Mesendoderm (in vitro differentiated cells): ENCODE measurements at places on chromosomes 6 and 20.

DNA sequence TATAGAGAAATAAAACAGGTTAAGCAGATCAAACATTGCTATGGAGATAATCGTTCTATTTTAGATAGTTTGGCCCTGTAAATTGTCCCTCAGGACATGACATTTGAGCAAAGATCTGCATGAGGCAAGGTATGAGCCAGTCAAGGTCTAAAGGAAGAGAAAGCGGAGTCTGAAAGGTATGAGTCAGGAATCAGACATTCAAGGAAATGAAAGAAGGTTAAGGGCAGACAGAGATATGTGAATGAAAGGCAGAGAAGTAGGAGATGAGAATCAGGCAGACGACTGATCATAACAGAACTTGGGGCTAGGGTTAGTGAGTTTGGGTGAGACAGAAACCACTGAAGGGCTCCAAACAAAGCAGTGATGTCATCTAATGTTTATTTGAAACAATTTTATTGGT lies 775.8 kb downstream of the MAFB start:
- no peaks in the 10 kb centered on the region for H3K27me3 ChIP-seq
- no peaks in the 10 kb centered on the region for H3K4me1 ChIP-seq
- no peak overlapping the region for H3K4me3 ChIP-seq
- no peaks in the 10 kb centered on the region for H3K36me3 ChIP-seq

DNA sequence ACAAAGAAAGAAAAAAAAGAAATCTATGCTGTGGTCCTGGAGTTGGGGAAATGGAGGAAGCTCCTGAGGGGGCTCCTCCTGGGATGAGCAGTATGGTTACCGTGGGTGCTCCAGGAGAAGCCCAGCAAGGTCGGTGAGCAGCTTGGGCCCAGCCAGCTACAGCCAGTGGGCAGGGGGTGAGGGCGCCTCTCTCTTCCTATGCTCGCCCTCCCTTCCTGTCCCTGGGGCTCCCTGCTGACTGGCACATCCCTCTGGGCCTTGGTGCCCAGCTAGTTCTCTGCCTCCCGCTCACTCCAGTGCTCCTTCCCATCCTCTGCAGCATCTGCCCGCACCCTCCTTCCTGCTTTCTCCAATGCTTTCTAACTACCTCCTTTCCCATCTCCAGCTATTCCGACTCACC lies 16.6 kb downstream of the CD40 start:
- DNase-seq, result no peak
- H3K27me3 ChIP-seq, result no peaks in the 10 kb centered on the region
- H3K27ac ChIP-seq, result no peak overlapping the region
- H3K4me1 ChIP-seq, result peaks cover 2% of the 10 kb centered on the region

DNA sequence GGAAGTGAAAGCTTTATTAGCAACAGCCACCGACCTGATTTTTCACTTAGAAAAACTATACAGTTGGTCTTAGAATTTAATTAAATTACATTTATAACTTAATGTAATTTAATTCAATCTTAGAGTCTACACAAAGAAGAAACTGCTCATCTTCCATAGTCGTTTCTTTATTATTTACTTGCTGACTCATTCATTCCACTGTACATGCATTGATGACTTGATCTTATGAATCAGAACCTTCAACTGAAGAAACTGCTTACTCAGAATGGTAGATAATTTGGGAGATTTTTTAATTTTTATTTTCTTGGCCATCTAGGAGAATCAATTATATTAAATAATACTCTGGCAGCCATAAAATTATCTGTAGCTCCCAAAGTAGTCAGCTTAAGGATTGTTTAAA lies 1021.6 kb upstream of the FLRT3 start:
- H3K4me3 ChIP-seq, result no peak overlapping the region
- no peak for DNase-seq
- no peaks in the 10 kb centered on the region for H3K36me3 ChIP-seq
- H3K4me1 ChIP-seq, result no peaks in the 10 kb centered on the region

GRCh38 chr6:11975353-11975977 lies 36.6 kb upstream of the HIVEP1 start:
- H3K27me3 ChIP-seq, result no peaks in the 10 kb centered on the region
- DNase-seq, result no peak

DNA sequence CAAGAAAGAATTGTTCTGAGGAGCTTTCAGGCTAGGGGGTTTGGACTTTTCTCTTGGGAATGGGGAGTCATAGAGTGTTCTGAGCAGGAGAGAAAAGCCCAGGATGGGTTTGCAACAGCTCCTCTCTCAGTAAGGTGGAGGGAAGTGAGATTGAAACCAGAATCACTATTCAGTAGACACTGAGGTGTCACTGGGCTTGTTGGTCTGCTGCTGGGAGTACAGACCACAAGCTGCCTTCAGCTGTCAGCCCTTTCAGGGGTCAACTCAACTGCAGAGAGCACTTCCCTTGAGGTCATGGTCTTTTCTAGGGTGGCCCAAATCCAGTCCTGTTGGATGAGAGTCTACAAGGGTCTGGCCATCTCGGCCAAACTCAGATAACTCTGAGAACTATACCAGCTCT lies 12.9 kb upstream of the FOXA2 start:
- H3K4me1 ChIP-seq, result no peaks in the 10 kb centered on the region
- H3K36me3 ChIP-seq, result no peaks in the 10 kb centered on the region
- DNase-seq, result no peak
- H3K27ac ChIP-seq, result no peak overlapping the region

DNA sequence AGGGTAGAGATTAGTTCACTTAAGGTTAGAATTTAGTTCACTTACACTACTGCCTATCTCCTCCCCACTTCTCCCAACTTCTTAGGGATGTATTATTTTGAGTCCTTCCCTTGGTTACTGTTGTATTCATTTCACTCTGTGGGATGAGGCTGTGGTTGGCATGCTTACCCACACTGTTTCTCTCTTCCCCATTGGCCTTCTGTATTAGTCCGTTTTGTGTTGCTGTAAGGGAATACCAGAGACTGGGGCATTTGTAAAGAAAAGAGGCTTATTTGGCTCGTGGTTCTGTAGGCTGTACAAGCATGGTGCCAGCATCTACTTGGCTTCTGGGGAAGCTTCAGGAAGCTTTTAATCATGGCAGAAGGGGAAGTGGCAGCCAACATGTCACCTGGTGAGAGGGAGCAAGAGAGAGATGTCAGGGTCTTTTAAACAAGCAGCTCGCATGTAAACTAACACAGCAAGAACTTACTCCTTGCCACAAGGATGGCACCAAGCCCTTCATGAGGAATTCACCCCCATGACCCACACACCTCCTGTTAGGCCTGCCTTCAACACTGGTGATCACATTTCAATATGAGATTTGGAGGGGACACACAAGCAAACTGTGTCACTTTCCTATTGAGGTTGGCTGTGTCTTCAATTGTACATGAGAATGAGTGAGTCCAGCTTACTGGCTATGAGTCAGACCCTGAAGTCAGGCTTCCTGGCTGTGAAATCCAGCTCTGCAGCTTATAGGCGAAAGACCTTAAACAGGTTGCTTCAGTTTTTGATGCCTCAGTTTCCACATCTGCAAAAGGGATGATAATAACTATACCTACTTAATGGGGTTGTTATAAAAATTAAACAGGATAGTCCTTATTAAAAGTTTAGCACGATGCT lies 53.3 kb downstream of the SYNDIG1 start:
- H3K4me3 ChIP-seq, result no peak overlapping the region
- H3K27ac ChIP-seq, result no peak overlapping the region
- no peaks in the 10 kb centered on the region for H3K4me1 ChIP-seq
- no peaks in the 10 kb centered on the region for H3K27me3 ChIP-seq
- DNase-seq, result no peak

GRCh38 chr20:9225879-9226278 lies 157.0 kb downstream of the PLCB4 start:
- peaks cover 6% of the 10 kb centered on the region for H3K4me1 ChIP-seq
- DNase-seq, result no peak
- H3K27ac ChIP-seq, result no peak overlapping the region
- H3K4me3 ChIP-seq, result no peak overlapping the region
- H3K36me3 ChIP-seq, result no peaks in the 10 kb centered on the region

- H3K27me3 ChIP-seq, result no peaks in the 10 kb centered on the region
- H3K4me3 ChIP-seq, result no peak overlapping the region
- H3K36me3 ChIP-seq, result no peaks in the 10 kb centered on the region
- H3K4me1 ChIP-seq, result no peaks in the 10 kb centered on the region
- no peak overlapping the region for H3K27ac ChIP-seq
Observed at GRCh38 chr6:154209555-154209954, 147.0 kb downstream of the IPCEF1 start.

DNA sequence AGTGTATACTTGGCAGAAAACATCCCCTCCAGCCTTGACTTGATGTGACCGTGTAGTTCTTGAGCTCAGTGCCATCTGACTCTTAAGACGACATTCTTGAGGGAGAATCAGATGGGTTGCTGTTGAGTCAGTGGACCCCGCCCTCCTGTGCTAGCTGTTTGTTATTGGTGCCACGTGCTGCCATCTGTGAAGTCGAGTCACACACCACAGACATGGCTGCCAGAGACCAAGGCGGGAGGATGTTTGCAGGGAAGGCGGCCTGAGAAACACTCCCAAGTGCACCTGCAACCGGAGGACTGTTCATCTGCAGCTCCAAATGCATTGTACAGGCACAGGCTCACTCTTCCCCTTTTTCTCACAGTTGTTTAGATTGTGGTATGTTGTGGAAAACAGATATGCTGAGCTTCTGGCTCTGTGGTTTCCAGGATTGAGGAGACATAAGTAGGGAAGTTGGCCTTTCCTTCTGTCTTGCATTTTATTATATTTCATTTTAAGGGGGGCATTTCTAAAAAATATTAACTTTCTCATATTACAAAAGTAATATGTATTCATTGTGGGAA lies 345.3 kb upstream of the ZFP64 start:
- no peak overlapping the region for H3K4me3 ChIP-seq
- H3K27ac ChIP-seq, result no peak overlapping the region
- H3K36me3 ChIP-seq, result no peaks in the 10 kb centered on the region
- H3K4me1 ChIP-seq, result no peaks in the 10 kb centered on the region
- H3K27me3 ChIP-seq, result no peaks in the 10 kb centered on the region
- no peak for DNase-seq

DNA sequence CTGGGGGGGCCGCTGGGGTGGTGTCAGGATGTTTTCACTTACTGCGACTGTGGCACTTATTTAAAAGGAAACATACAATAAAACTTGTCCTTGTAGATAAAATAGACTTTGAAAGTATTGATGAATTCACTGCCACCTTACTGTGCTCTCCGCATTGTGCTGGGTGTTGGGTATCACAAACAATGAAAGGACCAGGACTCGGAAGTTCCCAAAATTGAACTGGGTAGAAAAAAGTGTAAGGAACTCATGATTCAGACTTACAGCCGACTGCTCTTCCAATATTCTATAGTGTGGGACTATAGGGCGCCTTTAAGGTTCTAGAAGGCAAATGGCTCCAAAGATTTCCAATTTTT lies 32.1 kb upstream of the ID4 start:
- no peak for DNase-seq
- H3K27ac ChIP-seq, result peak overlapping the region; percentile 94
- no peak overlapping the region for H3K4me3 ChIP-seq
- H3K4me1 ChIP-seq, result no peaks in the 10 kb centered on the region

- H3K4me3 ChIP-seq, result no peak overlapping the region
- no peaks in the 10 kb centered on the region for H3K4me1 ChIP-seq
Observed at GRCh38 chr6:70151616-70152015, 151.3 kb downstream of the COL9A1 start.

- no peak overlapping the region for H3K27ac ChIP-seq
- no peak for DNase-seq
- H3K36me3 ChIP-seq, result no peaks in the 10 kb centered on the region
Observed at GRCh38 chr20:59441860-59442810, 141.7 kb downstream of the EDN3 start.

DNA sequence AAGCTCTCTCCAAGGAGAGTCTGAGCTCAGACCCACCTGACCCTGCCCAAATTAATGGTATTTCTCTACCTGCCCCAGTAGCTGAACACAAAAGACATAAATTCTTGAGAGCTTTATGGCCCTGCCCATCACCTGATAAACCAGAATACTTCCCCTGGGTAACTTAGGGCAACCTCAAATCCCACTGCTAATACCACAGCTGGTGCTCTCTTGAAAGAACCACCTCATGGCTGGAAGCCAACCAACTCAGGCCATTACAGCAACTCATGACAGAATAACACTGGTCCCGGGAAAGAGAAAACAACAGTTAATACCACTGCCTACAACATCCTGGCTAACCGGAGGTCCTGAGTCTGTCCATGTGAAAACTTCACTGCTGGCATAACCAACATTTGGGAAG lies 328.6 kb downstream of the NKAIN2 start:
- H3K4me1 ChIP-seq, result no peaks in the 10 kb centered on the region
- H3K36me3 ChIP-seq, result no peaks in the 10 kb centered on the region
- no peaks in the 10 kb centered on the region for H3K27me3 ChIP-seq
- H3K4me3 ChIP-seq, result no peak overlapping the region
- no peak overlapping the region for H3K27ac ChIP-seq

DNA sequence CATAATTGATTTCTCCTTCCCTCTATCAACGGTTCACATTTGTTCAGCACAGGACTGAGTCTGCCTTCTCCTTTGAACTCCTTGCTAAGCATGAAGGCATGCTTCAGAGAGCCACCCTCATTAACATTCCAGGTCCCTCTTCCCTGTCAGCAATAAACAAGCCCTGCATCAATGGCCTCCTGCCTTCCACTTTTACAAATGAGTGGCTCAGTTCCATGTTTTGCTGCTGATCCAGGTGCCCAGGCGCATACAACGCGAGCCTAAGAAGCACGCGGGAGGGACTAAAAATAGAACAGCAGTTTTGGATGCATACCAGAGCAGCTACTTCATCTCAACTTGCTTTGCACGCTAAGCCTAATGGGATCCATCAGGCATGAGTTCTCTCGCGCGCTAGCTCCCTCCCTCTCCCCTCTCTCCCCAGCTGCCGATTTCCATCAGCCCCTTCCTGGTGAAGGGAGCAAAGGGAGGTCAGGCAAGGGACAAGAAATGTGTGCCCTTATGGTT lies 53.4 kb downstream of the TRAF3IP2 start:
- H3K4me3 ChIP-seq, result no peak overlapping the region
- peak; percentile 95 for DNase-seq
- no peaks in the 10 kb centered on the region for H3K36me3 ChIP-seq
- H3K4me1 ChIP-seq, result peaks cover 24% of the 10 kb centered on the region
- peak overlapping the region; percentile 63 for H3K27ac ChIP-seq
- H3K27me3 ChIP-seq, result no peaks in the 10 kb centered on the region

DNA sequence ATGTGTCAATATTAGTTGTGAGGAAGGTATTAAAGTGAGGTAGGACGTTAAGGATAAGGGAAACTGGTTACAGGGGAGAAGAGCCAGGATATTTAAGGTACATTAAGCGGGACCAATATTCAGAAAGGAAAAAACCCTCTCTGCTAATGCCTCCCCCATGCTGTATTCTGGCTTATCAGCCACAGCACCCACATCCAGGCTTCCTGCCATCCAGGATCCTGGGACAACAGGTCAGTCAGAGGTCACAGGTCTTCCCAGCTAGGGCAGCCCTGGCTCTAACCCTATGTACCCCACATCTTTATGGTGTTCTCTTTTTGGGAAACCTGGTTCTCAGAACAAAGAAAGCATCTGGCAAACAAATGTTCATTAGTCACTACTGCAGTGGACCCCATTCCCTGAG lies 5.3 kb downstream of the DDRGK1 start:
- H3K27ac ChIP-seq, result no peak overlapping the region
- no peaks in the 10 kb centered on the region for H3K27me3 ChIP-seq
- H3K4me3 ChIP-seq, result no peak overlapping the region
- no peak for DNase-seq
- peaks cover 3% of the 10 kb centered on the region for H3K4me1 ChIP-seq
- peaks cover 14% of the 10 kb centered on the region for H3K36me3 ChIP-seq
